ENCODE measurements at places on chromosomes 16 and 17.

DNA sequence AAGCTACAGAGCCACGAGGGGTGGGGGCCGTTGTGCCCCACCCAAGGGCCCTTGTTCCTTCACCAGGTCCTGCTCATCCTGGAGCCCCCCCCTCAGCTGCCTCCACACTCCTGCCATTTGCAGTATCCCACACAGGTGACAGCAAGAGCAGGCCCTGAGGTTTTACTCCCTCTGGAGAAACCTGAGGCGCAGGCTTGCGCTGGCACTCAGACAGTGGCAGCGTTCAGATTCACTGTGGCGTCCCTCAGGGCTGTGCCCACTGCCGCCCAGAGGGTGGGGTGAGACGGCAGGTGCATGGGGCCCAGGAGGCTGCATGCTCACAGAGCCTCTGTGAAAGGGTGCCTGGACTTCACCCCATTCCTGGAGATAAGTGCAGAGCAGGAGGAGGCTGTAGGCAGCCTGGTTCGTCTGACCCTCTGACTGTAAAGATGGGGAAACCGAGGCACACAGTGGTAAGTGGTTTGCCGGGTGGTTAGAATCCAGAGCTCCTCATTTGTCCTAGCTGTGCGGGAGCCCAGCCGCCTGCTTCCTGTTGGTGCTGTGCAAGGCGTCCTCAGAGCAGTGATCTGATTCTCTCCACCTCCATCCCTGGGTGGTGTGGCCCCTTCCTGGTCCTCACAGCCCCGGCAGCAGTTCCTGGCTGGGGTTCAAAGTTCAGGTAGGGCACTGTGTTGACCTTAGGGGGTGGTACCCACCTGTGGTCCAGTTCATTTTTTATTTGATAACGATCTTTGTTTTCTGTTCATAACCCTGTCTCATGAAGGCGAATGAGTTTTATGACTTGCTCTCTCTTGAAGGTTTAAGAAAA is 1.6 kb downstream of the SPIRE2 start:
- no peak for DNase-seq

- DNase-seq: no peak
Measured at GRCh38 chr16:11188801-11189740, 66.9 kb downstream of the SOCS1 start.

DNA sequence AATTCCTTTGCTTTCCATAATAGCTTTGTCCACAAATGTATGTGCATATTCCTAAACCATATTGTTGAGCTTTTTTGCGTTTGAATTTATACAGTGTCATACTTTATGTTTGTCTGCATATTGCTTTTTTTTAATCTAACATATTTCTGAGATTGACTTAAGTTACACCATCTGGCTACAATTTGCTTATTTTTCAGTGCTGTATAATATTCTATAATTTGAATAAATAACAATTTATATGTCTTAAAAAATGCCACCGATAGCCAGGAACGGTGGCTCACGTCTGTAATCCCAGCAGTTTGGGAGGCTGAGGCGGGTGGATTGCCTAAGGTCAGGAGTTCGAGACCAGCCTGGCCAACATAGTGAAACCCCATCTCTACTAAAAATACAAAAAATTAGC is 1.5 kb upstream of the PIMREG start:
- DNase-seq: no peak

DNA sequence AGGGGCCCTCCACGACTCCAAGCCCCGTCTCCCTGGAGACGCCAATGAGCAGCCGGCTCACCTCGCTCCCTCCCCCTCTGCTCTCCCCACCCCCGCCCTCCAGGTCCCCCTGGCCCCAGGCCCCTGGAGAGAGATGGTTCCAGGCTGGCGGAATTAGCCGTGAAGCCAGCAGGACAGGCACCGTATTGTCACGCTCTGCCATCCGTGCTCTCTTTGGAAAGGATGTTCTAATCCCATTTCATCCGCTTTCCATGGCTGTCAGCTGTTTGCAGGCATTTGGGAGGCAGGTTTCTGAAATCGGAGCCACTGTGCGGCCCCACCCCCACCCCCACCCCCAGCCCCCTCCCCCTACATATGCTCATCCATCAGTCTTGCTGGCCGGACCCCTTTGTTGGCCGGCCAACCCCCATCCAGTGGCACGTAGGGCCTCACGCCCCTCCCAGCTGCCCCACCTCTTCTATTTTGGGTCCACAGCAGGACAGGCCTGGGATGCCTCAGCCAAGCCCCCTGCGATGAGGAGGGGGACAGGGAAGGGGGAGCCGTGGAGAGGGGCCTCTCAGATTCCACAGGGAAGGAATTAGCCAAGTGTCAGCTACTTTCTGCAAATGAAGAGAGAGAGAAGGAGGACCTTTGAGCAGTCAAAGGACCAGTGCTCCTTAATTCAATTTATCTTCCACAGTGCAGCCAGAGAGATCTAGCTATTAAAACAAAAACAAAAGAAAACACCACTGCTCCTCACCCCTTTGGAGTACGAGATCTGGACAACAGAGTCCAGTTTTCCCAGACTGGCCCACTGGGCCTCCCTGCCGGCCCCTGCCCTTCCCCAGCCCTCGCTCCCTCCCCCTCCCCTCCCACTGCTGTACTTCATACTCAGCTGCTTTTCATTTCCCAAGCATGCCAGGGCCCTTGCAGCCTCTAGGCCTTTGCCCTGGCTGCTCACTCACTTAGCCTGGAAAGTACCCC is 30.7 kb downstream of the SDK2 start:
- no peak for DNase-seq

GRCh38 chr17:40366076-40366860 is 1.7 kb upstream of the GJD3 start:
- DNase-seq: no peak

DNA sequence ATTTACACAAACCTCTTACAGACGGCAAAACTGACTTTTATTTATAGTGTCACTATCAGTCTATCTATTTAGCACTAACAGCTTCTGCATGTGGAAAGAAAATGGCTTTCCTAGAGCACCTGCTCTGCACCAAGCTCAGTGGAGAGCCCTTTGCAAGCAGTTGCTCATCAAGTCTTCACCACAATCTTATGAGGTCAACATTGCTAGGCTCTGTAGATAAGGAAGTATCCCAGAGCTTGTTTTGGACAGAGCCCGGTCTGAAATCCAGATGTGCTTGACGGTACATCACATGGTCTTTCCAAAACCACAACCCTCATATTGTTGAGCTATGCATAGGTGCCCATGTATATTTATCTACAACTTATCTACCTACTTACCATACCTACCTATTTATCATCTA is 572.7 kb upstream of the CDH5 start:
- DNase-seq: no peak

- no peak for DNase-seq
Measured at GRCh38 chr16:58789351-58789750, 55.2 kb upstream of the GOT2 start.

- DNase-seq: no peak
Measured at GRCh38 chr17:48553826-48554225, 8.9 kb upstream of the HOXB2 start.

DNA sequence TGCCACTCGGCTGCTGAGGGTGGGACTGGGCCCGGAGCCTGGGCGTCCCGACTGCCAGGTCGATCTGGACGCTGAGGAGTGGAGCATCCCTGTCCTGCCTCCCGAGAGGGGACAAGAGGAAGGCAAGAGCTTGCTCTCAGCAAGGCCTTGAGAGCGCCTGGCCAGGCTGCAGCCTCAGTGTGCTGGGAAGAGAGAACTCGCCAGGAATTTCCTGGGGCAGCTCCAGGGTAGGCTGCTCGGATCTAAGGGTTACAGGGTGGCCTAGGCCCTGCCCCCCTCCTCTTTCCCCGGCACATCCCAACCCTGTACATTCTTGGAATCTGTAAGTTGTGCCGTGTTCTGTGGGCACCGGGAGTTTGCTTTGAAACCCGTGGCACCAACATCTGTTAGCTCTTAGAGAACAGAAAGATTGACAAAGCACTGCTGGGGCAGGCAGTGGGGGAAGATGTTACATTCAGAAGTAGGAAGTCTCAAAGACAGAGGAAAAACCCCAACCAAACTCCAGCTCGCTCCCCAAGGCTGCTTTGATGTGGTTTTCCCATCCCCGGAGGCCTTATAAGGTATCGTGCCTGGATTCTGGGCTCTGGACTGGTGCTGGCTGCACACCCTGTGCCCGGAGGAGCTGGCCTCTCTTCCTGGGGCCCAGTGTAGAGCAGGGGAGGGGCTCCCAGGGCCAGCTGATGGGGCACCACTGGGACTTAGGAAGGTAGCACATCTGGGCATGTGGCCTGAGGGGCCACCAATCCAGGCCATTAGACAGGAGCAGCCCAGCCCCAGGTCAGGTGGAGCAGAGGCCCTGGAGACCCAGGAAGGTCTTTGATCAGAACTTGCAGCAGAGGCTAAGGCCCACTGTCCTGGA is 55.2 kb downstream of the NKD1 start:
- DNase-seq: no peak

DNA sequence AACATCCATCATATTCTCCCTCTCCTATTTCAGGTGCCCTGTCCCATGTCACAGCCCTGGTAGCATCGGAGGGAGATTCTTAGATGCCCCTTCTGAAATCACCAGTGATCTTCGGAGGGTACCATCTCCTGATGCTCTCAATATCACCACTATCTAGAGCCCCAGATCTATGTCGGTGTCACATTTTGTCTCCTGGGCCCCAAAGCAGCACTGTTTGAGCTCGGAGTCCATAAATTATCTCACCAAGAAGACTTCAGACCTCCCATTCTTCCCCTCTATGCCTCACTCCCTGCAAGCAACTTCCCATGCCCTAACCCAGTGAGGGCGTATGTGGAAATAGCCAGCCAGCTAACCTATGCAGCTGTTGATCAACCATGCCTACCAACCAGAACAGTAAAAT is 51.5 kb upstream of the NLK start:
- no peak for DNase-seq

- no peak for DNase-seq
Measured at GRCh38 chr16:82867485-82867884, 240.7 kb downstream of the CDH13 start.

DNA sequence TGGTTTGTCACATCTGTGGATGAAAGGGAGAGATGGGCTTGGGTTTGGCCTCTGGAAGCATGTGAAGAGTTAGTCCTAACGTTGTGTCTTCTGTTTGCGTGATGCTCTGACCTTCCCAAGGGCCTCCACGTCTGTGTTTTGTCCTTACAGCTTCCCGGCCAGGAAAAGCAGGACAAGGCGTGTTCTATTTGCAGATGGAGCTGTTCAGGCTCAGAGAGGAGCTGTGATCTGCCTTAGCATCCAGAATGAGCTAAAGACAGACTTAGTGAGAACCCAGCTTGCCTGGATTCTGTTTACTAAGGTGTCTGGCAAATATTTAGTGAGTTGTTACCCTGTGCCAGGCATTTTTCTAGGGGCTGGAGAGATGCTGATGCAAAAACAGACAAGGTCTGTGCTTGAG is 282.1 kb downstream of the CBLN1 start:
- no peak for DNase-seq

DNA sequence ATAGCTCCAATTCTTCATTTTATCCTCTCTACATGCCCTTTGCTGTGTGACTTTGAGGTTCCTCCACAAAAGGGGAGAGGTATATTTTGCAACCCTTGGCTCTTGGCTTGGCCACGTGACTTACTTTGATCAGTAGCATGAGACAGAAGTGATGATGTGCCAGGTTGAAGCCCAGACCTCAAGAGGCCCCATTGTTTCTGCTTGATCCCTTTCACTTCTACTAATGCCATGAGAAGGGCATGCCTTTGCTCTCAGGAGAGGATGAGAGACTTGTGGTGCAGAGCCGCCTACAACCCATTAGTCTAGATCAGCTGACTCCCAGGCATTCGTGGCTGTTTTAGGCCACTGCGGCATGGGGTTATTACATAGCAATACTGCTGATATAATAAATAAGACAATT is 356.2 kb upstream of the SALL1 start:
- DNase-seq: no peak

- peak; percentile 24 for DNase-seq
Measured at GRCh38 chr17:28925912-28926365, 23.1 kb upstream of the DHRS13 start.

DNA sequence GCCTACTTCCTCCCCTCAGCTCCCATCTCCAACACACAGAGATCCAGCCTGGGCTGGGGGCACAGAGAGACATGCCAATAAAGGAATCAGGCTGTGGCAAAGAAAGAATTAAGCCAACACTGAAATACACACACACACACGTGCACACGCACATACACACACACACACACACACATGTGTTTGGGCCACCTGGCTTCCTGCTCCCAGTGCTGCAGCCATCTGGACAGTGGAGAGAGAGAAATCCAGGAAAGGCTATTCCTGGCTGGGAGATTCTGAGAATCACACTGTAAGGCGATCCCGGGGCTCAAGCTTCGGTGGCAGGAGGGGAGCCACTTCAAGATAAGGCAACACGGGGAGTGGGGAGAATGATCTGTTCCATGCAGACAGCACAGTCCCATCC is 72.4 kb downstream of the NOG start:
- DNase-seq: no peak

- no peak for DNase-seq
Measured at GRCh38 chr16:24101431-24101830, 154.7 kb upstream of the CACNG3 start.

- DNase-seq: no peak
Measured at GRCh38 chr16:70391881-70392481, 45.3 kb downstream of the DDX19A start.

DNA sequence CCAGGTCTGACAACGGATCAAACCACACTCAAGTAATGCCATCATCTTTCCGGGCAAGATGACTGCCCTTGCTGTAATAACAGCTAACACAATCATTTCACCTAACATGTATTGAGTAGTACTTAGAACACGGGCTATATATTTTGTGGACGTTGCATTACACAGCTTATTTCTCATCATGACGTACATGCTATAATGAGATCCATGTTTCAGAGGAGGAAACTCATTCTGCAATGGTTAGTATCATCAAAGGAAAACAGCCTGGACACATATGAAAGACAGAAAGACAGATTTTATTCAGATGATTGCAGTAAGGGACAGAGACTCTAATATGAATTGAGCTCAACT is 446.7 kb downstream of the HS3ST3B1 start:
- no peak for DNase-seq

- no peak for DNase-seq
Measured at GRCh38 chr16:68071518-68071901, 13.7 kb upstream of the NFATC3 start.

- DNase-seq: no peak
Measured at GRCh38 chr16:67917140-67917851, 14.4 kb downstream of the CTRL start.

DNA sequence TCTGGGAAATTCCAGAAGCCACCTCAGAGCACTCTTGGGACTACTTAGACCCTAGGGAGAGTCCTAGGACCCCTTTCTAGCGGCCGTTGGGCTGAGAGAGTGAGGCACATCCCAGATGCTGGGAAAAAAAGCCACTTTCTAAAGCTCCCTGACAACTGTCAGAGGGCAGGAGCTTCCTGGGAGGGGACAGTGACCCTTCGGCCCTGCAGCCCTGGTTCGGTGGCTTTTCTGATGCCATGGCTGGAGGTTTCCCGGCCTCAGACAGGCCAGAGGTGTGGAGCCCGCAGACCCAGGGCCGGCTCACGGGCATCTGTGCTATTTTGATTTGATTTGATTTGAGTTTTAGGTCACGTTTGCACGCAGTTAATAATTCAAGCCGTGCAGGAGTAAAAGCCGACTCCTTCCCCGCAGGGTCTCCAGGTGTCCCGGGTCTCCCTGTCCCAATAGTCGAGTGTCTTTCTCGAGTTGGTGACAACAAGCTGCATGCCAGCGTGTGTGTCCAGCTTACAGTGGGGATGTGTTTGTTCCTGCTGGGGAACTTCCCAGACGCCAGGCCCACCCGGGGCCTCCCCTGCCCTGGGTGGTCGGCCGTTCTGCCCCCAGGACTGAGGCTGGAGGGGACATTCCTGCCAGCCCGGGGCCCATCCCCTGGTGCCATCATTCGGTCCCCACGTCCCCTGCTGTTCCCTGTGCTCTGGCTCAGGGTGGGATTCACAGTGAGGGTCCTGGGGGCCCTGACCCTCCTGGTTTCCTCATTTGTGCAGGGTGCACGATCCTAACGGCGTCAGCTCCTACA is 1.0 kb upstream of the CBFA2T3 start:
- DNase-seq: no peak

GRCh38 chr17:50956750-50957523 is 90.8 kb upstream of the TOB1 start:
- DNase-seq: peak; percentile 66

All from activated naive CD4-positive, alpha-beta T cell treated with anti-CD3 and anti-CD28 coated beads, Interleukin-2, amount 50 U/mL, for 16 hours (primary cell).